ENCODE measurements at places on chromosomes 13 and 19.

GRCh38 chr19:7476777-7477494, 11.9 kb downstream of the PEX11G start:
- no peak for DNase-seq

DNA sequence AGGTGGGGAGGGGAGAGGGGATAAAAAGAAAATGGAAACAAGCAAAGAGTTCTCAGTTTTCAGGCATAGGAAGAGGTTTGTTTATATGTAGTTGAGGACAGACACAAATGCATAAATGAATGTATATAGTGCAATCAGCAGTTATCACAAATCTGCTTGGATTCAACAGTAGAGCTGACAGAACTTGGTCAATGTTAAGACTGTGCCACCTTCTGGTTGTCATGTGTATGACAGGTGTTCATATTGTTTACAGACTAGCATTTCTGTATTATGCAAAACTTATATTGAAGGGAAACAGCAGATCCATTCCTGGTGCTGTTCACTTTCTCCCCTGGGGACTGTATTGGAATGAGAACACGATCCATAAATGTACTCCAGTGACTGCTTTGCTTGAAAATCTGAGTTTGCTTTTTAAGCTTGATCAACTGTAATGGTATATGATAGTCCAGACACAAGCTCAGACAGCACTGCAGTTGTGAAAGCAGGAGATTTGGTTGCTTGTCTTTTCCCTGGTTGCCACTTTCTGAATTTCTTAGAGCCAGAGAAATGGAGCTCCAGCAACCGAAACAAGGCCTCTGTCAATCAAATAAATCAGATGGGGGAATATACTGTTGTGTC, 319.5 kb upstream of the OBI1 start:
- no peak for DNase-seq

DNA sequence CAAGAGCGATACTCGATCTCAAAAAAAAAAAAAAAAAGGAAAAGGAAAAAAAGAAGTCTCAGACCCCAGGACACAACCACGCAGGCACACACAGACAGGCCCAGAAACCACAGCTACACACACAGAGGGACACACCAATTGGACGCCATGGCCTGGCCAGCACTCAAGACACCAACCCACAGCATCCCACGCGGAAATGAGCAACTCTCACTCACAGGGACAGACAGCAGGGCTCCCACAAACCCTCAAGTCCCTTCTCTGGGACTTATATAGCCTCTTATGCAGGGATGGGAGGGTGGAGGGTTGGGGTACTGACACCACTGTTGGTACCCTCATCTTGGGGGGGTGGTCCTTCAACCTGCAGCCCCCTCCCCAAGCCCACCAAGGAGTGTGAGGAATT, 5.9 kb downstream of the NOTCH3 start:
- no peak for DNase-seq

DNA sequence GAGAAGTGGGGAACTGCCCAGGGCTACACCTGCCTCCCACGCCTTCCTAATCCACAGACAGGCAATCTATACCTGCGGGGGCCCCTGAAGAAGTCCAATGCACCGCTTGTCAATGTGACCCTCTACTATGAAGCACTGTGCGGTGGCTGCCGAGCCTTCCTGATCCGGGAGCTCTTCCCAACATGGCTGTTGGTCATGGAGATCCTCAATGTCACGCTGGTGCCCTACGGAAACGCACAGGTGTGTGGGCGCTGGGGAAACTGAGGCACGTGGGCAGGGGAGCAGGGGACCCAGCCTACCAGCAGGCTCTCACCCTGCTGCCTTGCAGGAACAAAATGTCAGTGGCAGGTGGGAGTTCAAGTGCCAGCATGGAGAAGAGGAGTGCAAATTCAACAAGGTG, 1.4 kb downstream of the IFI30 start:
- no peak for DNase-seq

DNA sequence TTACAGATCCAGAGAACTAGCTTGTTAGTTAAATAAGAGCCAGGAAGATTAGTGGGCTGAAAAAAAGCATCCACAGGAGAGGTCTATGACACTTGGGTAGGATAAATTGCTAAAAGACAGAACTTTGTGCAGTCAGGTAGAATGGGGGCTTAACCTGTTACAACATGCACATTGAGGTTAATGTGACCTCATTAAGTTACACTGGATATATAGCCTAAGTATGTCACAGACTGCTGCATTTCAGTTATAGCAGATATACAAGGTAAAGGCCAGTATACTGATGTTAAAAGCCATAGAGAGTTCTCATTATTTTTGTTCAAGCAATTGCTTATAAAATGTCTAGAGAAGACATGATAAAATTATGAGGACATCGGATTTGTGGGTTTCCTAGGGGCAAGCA, 1179.9 kb upstream of the PCDH9 start:
- no peak for DNase-seq

GRCh38 chr13:97306645-97307044, 84.5 kb downstream of the MBNL2 start:
- no peak for DNase-seq

GRCh38 chr19:54851353-54851752, 1.1 kb downstream of the KIR3DL2 start:
- no peak for DNase-seq

- no peak for DNase-seq
Observed at GRCh38 chr13:32504876-32505275, 33.7 kb downstream of the N4BP2L2 start.

DNA sequence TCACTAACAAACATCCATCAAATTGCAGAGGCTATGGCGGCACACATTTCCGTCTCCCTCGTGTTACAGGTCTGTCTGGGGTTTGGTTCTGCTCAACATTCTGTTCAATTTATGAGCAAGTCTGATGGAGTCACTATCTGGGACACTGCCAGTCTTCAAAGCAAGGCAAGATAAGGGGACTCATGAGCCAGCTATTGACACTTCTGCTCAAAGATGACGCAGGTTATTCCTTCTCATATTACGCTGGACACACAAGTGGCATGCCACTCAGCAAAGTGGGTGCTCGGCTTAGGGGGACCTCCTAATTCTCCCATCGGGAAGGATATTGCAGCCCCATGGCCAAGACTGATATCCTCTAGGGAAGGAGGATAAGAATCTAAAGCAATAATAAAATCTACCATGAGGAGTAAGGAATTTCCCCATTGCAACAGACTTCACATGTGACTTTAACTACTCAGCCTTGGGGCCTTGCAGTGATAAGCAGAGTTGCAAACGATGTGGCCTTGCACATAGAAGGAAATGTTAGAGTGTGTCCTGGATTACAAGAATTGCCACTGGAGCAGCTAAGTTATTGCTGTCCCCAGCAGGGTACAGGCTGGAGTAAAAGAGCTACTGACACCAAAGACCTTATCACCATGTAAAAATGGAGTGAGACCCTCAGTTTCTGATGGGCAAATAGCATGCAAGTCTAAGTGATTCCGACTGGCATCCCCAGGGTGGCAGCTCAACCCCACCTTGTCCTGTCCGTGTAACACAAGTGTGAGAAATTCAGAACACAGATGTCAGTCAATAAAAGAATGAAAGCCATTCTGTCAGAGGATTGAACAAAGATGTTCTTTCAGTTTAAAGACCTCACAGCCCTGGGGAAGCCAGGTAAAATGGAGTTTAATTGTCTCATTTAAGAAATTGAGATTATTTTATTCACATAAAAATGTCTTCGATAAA, 306.1 kb downstream of the IRS2 start:
- no peak for DNase-seq

DNA sequence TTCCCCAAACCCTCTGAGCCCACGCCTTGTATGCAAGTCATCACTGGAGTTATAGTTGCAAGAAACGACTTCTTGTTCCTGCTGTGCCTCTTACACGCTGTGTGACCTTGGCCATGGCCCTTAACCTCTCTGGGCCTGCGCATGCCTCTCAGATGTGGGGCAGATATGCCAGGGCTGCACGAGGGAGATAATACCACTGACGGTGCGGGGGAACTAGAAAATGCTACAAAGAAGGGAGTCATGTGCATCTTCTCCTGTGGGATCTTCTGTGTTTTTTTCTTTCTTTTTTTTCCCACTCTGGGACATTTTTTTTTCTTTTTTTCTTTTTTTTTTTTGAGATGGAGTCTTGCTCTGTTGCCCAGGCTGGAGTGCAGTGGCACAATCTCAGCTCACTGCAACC, 4.3 kb upstream of the SAMD1 start:
- DNase-seq: no peak

DNA sequence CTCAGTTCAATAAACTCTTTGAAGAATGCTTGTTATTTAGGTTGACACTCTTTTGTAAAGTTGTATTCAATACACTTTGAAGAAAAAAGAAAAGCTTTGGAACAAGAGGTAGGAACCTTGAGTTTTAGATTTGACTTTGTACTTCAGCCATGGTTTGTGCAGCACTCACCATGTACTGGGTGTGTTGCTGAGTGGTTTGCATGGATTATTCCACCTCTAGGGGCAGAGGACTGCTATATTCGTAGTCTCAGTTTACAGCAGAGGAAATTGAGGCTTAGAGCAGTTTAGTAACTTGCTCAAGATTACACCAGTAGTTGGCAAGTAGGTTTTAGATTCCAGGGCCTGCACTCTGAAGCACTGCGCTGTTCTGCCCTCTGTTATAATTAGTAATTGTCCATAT, 68.8 kb downstream of the DNAJC3 start:
- DNase-seq: no peak

Data from dorsolateral prefrontal cortex (tissue), 122 donors.